ENCODE measurements at places on chromosomes 16 and 17.
A peak's percentile ranks its signal among the peaks of the same experiment; 100 is the strongest.

DNA sequence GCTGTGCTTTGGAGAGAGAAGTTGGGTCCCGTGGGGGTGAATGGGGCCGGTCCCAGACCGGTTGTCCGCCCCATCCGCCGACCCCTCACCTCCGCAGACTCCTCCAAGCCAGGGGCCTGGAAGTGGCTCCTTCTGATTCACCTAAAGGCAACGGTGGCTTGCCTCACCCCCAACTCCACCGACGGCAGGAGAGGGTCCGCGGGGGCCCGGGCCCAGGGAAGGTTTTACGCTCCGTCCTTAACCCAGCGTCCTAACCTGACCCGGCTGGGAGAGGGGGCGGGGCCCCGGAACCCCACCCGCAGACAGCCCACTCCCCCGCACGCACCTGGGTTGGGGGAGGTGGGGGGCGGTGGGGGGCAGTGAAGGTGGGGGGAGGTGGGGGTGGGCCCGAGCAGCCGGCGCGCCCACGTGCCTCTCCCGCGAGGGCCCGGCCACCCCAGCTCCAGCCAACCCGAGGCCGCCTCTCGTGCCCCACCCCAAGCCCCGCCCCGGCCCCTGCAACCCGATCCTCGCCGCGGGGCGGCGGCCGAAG is 12.7 kb upstream of the CD300A start:
- DNase-seq, result peak; percentile 57

GRCh38 chr16:84847564-84848355 is 28.0 kb downstream of the CRISPLD2 start:
- no peak for DNase-seq

DNA sequence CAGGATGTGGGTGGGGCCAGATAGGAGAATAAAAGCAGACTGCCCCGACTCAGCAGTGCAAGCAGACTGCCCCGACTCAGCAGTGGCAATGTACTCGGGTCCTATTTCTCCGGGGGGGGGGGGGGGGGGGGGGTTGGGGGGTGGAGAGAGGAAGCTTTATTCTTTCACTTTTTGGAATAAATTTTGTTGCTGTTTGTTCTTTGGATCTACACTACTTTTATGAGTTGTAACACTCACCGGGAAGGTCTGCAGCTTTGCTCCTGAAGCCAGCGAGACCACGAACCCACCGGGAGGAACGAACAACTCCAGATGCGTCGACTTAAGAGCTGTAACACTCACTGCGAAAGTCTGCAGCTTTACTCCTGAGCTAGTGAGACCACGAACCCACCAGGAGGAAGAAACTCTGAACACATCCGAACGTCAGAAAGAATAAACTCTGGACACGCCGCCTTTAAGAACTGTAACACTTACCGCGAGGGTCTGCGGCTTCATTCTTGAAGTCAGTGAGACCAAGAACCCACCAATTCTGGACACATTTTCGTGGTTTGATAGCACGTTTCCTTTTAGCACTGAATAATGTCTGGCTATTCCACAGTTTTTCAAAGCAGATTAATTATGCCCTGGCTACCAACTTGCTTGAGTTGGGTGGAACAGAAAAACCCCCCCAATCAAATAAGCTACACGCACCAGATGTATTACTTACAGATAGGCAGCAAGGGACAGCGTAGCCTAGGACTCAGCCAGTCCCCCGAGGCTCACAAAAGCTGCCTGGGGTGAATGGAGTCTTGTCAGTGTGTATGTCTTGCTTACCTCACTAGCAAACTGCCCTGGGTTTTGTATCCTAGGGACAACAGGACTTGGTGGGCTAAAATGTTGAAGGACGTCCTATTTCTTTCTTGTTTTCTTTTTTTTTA is 11.9 kb downstream of the FZD2 start:
- peak; percentile 25 for DNase-seq

- DNase-seq, result no peak
Observed at GRCh38 chr17:73653810-73654209, 9.6 kb upstream of the SDK2 start.

- DNase-seq, result no peak
Observed at GRCh38 chr17:39684369-39685192, 3.3 kb downstream of the PGAP3 start.

GRCh38 chr17:50712641-50713040 is 4.9 kb upstream of the ANKRD40 start:
- DNase-seq, result no peak

DNA sequence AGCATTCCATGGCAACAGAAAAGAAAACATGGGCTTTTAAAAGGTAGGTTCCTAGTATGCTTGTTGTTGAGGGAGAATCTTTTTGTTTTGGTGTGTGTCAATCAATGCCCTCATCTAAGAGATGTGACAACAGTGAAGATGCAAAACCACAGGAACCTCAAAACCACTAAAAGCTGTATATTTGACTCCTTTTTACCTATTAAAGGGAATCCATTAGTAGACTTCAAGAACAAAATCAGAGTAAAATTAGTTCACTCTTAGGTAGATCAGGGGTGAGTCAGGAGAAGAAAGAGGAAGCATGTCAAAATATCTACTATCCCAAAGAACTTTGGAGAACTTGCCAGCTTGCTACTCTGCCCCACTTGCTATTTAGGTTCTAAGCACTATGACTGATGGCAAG is 89.1 kb downstream of the CDK5R1 start:
- no peak for DNase-seq

- no peak for DNase-seq
Observed at GRCh38 chr17:81302861-81303333, 7.8 kb upstream of the SLC38A10 start.

DNA sequence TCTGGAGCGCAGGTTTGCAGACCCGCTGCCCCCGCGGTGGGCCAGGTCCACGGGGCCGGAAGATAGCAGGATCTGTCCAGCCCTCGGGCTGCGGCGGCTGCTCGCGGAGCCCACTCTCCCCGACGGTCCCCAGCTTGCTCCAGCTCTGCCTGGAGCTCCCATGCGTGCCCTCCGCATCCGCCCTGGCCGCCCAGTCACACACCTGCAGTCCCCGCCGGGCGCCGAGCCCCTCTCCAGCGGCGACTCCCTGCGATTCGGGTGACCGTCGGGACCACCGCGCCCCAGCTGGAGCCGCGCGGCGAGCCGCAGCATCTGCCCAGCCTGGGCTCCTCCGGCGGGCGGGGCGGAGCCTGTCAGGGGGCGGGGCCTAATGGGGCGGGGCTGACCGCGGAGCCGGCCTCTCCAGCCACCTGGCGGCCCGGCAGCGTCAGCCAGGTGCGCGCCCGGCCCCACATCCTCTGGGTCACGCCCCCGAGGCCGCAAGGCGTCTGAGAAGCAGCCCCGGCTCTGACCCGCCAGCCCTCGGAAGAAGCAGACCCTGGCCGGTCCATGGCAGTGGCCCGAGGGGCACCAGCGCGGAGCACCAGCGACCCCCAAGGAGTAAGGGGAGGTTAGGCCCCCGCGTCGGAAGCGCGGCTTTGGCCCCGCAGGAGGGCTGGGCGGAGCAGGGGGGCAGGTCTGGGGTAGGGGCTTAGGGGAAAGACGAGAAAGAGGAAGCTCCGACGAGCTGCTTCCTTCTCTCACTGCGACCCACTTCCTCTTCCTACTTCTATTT is at the start of gene PIK3R5:
Gene PIK3R5 (minus strand): TSS at position 314 of the 775 bp plus-strand sequence. CDS start 54,213 bp downstream, outside the sequence.
- DNase-seq, result peak; percentile 80

DNA sequence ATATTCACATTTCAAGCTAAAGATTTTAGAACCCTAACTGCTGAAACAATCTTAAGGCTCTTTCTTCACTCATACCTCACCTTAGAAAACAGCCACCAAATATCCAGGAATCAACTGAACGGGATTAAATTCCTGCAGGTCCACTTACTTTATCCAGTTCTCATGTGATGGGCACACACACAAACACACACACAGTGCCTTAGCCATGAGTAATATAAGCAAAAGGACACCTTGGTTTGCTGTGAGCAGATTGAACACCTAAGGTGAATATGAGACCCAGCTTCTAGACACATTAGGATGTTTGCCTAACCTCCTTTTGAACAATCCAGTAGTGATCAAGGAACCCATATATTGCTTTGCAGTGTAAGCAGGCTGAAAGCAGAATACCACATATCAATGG is 81.5 kb downstream of the TUBD1 start:
- DNase-seq, result no peak

DNA sequence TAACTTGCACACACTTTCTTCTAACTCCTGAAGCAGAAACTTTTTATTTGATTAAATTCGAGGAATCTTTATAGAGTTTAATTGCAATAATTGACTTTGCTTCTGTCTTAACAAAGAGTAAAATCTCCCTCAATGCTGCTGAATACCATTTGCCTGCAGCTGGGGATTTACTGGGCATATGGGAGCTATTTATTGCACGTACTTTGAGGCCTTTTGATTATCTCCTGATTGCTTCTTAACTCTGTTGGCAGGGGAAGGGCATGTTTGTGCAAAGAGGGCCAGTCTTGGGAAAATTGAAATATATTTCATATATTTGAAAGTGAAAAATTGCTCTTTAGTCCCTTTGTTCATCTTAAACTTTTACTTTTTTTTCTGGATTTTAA is 156.8 kb upstream of the CHMP6 start:
- no peak for DNase-seq

DNA sequence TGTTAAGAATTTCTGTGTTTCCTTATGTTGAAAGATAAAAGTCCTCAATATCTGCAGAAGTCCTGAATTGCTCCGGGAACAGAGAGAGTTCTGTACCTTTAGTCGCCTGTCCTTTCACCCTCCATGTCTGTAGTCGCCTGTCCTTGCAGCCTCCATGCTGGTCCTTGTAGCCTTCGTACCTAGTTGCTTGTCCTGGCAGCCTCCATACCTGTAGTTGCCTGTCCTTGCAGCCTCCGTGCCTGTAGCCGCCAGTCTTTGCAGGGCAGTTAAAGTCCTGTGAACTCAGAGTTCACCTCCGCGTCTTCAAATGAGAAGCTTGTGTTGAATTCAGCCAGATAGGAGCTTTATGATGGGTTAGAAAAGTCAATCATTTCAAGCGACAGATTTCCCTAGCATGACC is 19.5 kb upstream of the ITGAX start:
- DNase-seq, result no peak

GRCh38 chr17:35729405-35729833 is 2.0 kb upstream of the RASL10B start:
- peak; percentile 24 for DNase-seq

- no peak for DNase-seq
Observed at GRCh38 chr17:74822939-74823367, 36.7 kb downstream of the GRIN2C start.

GRCh38 chr16:3047387-3047720 is 993 bp downstream of the MMP25 start:
- DNase-seq, result no peak

DNA sequence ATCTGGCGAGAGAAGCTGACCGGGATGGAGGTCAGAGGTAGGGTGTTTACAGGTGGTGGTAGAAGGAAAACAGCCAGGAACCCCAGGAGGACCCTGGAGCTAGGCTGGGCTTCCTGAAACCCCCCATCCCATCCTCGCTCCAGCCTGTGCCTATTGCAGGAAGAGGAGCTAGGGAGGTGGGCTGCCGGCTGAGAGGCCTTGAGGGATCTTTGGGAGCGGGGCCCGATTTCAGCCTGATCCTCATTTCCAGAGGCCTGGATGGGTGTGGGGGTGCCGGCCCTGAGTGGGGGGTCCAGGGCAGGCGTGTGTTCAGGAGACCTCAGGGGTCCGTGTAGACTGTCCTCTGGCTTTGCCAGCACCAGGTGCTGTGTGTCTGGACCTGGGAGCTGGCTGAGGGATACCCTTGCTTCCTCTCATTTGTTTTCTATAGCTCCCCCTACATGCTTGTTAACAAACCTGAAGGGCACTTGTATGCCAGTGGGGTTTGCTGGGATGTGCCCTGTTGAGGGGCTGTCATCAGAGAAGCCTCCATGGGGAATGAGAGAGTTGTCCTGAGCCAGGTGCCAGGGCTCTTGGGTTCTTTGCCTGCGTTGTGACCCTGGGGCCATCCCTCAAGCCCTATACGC is 18.9 kb upstream of the RAP1GAP2 start:
- DNase-seq, result no peak

- DNase-seq, result no peak
Observed at GRCh38 chr17:59338498-59338897, 7.0 kb downstream of the YPEL2 start.

- DNase-seq, result peak; percentile 66
Observed at GRCh38 chr16:4511441-4512082, 27.0 kb downstream of the CDIP1 start.

GRCh38 chr17:49217651-49218413 is 7.3 kb downstream of the ABI3 start:
- DNase-seq, result no peak

GRCh38 chr17:1229349-1229899 is 40.8 kb upstream of the BHLHA9 start:
- DNase-seq, result peak; percentile 26

DNA sequence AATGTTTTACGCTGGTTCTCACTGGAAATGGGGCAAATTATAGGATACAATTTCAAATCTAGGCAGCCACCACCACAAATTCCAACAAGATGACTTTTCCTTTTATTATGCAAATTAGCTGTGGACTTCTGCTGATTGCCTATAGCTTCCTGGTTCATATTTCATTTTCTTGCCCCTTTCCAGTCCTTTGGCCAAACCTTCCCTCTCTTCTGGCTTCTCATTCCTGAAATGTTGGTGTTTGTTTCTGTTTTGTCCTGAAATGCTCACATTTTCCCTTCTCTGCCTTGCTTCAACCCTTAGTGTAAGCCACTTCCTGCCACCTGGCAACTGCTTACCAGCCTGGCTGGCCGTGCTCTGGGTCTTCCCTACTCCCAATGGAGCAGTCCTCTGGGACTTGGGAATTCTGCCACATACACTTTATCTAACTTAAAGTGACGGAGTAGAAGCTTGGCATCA is 14.0 kb downstream of the PRSS54 start:
- DNase-seq, result no peak

GRCh38 chr16:12236589-12236988 is 260.1 kb downstream of the SNX29 start:
- no peak for DNase-seq

- DNase-seq, result no peak
Observed at GRCh38 chr16:30750876-30751465, 2.7 kb downstream of the PHKG2 start.

GRCh38 chr17:45433159-45433535 is 477 bp upstream of the ARHGAP27 start:
- no peak for DNase-seq

DNA sequence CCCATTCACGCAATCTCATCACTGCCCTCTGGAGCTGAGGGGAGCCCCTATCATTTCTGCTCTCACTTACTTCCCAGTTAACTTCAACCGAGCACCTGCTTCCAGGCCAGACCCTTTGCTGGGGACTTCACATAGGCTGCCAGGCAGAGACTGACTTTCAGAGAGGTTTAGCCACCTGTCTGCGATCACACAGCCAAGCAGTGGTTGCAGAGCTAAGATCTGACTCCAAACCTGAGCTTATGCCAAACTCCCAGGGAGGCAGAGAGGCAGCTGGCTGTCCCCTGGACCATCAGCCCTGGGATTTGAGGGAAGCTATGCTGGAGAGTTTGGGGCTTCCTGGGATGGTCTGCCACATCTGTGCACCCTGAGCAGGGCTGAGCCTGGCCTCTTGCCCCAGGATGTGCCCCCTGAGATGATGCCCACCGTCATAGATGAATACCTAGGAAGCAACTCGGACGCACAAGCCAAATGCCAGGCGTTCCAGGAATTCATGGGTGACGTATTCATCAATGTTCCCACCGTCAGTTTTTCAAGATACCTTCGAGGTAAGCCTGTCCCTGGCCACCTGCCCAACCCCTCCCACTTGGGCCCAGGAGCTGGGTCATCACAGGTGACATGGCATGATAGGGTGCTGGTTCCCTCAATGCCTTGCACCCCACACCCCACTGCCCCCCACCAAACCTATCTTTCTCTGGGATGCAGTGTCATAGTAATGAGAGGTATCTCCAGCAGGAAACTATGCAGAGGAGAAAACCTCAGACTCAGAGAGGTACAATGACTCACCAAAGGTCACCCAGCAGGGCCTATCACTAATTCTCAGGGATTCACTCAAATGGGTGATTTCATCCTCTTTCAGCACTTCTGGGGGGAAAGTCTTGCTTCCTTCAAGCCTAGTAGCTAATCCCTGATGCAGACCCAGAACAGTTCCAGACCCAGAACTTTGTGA is 10.0 kb downstream of the CES3 start:
- DNase-seq, result no peak
